ENCODE measurements at places on chromosomes 5 and 9. TPM values are rescaled to one million over a fixed set of nuclear protein-coding genes. Genes with fewer than 3 reads are reported as not detected.

GRCh38 chr9:95379630-95380029 is 62.1 kb upstream of the FANCC start:
- H3K36me3 ChIP-seq = no peaks in the 10 kb centered on the region
- DNase-seq = no peak
- H3K4me3 ChIP-seq = no peak overlapping the region
- no peak overlapping the region for H3K27ac ChIP-seq
- peaks cover 2% of the 10 kb centered on the region for H3K27me3 ChIP-seq

GRCh38 chr5:170560938-170561337 is 57.1 kb downstream of the KCNIP1 start:
- H3K27ac ChIP-seq = no peak overlapping the region
- DNase-seq = no peak
- no peaks in the 10 kb centered on the region for H3K36me3 ChIP-seq
- peaks cover 2% of the 10 kb centered on the region for H3K27me3 ChIP-seq
- no peak overlapping the region for H3K4me3 ChIP-seq

GRCh38 chr5:127683008-127683407 is 20.2 kb upstream of the CCDC192 start:
- no peaks in the 10 kb centered on the region for H3K27me3 ChIP-seq
- peaks cover 41% of the 10 kb centered on the region for H3K4me1 ChIP-seq
- no peak for DNase-seq

Gene ADAMTS2
- 93.2 TPM for total RNA-seq

Gene EEIG1
- 39.4 TPM for total RNA-seq

Gene GRIA1
- total RNA-seq = 0.77 TPM

Gene PTPDC1
- total RNA-seq = 14.9 TPM
